ENCODE measurements at places on chromosomes 7 and 10.

DNA sequence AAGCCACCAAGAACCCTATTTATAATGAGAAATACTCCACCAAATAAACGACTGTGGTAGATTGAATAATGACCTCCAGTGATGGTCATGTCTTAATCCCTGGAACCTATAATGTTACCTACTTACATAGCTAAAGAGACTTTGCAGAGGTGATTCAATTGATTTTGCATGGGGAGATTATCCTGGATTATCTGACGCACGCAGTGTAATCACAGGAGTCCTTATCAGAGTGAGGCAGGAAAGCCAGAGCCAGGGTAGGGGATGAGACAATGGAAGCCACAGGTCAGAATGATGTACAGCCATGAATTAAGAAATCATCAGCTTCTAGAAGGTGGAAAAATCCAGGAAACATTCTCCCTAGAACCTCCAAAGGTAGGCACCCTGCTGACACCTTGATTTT, 286.4 kb upstream of the SP4 start:
- no peak for DNase-seq

- no peak for DNase-seq
Observed at GRCh38 chr7:156652886-156653568, 12.5 kb downstream of the RNF32 start.

- DNase-seq = no peak
Observed at GRCh38 chr7:32500922-32501341, 5.6 kb downstream of the AVL9 start.

DNA sequence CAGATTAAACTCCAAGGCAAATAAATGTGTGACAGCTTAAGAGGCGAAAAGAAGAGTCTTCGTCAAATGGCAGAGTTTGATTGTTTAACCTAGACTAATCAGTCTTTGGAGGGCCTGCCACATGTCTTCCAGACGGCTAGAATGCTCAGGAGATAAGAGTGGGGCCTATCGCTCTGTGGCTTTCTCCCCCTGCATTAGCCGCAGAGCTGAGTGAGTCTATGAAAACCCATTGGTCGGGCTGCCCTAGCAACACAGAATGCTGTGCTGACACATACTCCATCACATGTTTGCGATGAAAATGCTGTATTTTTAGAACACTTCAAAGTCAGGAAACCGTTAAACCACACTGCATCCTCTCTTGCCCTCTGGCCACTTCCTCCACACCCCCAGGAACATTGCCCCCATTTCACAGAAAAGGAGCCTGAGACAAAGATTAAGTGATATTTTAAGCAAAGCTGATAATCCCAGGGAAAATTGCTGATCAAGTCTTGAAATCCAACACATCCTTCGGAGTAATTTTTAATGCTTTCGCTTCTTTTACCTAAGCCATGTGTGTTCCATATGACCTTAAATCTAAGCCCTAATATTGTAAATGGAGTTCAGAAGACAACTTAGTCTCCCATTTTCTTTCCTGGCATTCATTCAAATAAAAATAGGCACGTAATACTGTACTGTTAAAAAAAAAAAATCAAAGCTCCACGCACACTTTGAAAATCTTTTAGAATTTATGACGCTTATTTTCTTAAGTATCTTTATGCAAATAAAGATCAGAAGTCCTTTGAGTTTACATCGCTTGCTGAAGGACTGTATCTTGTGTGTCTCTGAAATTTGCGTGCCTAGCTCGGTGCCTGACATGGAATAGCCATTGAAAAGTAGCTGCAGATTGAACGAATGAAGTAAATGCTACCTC, 161.2 kb downstream of the CELF2 start:
- no peak for DNase-seq

- DNase-seq = no peak
Observed at GRCh38 chr10:71790749-71791440, 17.6 kb upstream of the VSIR start.

GRCh38 chr7:103810112-103810744, 179.2 kb downstream of the RELN start:
- DNase-seq = no peak

- DNase-seq = no peak
Observed at GRCh38 chr7:26599982-26600381, 264.4 kb downstream of the SKAP2 start.

DNA sequence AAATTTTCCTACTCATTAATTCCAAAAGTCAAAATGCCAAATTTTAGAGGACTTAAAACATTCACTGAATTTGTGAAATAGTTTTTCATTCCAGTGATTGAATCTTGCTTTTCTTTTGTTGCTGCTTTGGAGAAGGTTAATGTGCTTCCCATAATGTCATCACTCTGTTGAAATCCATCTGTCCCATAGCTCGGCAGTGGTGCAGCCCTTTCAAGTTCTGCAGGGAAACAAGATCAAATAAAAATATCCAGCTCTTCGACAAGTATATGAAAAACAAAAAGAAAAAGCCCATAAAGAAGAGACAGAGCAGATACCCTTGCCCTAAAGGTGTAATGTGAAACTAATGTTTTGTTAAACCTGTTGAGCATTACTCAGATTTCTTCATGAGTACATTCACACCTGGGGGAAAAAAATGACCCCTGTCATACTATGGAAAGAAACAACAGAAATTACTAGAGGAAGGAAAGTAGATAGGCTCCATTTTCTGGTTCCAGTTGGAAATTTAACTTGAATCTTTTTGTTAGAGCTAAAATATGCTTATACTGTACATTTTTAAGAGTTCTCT, 35.1 kb downstream of the AGR3 start:
- DNase-seq = no peak
